Activated naive CD4-positive, alpha-beta T cell treated with anti-CD3 and anti-CD28 coated beads, Interleukin-2, amount 10 ng/mL, durations not matched to agents 7 days and 5 days (primary cell): ENCODE measurements at places on chromosomes 11 and 22.

GRCh38 chr11:14079011-14079410, 116.5 kb downstream of the SPON1 start:
- DNase-seq: no peak

DNA sequence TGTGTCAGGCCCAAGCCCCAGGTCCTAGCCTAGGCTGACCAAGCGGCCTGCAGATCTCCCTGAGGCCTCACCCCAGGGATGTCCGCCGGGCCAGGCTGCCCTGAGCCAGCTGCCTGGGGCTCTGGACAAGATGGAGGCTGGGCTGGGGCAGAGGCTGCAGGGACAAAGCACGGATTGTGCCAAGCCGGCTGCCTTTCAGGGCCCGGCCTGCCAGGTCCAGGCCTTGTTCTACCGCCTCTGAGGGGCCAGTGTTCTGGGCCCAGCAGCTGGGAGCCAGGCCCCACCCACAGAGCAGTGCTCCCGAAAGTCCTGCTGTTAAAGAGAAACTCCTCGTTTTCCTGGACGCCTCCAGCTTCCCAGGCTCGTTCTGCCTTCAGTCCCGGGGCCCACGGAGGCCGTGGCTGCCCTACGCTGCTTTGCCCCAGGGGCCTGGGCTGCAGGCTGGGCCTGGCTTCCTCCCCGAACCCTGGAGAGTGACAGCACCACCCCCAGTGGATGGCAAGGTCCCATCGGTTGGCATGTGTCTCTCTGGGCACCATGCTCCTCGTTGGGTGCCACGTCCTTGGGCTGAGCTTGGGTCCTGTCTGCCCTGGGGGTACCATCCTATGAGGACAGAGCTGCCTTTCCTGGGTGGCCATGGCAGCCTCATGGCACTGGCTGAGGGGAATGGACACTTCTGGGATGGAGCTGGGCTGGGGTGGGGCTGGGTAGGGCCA, 7.6 kb downstream of the BRSK2 start:
- DNase-seq: no peak

DNA sequence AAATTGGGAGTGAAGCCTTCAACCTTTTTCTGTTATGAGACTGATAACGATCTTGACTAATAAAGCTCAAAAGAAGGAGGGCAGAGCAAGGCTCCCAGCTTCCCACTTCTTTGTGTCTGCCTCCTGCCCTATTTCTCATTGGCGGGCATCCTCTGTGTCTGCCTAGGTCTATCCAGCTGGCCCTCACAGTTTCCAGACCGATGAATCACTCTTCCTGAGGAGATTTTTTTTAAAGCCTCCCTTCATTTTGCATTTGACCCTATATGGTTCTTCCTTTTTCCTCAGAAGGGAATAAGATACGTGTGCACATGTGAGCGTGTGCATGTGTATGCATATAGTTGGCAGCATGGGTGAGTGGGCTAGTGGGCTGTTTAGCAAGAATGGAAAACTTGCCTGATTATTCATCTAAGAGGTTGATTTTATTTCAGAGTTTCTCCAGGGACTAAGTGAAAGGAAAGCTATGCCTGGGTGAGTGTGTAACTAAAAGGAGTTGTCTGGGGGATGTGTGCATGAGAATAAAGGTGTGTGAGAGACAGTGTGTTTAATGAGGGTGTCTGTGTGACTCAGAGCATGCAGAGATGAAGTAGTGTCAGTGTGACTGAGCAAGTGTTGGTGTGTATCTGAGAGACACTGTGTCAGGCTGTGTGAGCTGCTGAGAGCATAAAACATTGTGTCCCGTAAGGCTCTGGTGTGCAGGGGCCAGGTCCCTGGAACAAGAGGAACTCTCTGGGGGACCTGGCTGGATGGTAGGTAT, 12.2 kb downstream of the PHLDB1 start:
- DNase-seq: no peak

DNA sequence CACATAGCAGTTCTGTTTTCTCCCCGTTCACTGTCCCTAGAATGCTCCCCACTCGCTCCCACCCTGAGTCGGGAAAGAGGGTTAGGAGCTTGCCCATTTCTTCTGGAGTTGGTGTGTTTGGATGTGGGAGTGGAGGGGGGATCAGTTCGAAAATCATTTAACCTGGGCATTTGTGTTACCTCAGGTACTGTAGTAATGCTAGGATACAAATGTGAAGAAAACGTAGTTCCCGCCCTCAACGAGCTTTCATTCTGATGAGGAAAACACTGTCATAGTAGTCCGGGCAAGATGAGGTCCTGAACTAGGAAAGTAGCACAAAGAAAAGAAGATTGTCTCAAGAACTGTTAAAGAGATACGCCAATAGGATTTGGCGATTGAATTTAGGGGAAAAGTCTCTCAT, 539 bp downstream of the SDHD start:
- no peak for DNase-seq

DNA sequence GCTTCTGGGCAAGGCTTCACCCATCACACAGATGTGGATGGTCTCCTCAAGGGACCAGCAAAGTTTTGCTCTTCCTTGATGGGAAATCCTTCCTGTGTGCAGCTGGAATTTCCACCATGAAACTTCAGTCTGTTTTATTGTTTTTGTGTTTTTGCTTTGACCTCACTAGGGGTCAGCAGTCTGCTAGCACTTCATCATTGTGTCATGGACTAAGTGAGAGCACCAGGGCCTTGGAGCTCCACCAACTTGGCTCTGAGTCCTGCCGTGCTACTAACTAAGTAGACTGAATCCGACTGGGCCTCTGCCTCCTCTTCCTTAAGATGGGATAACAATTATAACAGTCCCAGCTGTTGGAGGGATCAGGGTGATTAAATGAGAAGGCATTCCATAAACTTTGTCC, 305.8 kb upstream of the NCAM1 start:
- no peak for DNase-seq

DNA sequence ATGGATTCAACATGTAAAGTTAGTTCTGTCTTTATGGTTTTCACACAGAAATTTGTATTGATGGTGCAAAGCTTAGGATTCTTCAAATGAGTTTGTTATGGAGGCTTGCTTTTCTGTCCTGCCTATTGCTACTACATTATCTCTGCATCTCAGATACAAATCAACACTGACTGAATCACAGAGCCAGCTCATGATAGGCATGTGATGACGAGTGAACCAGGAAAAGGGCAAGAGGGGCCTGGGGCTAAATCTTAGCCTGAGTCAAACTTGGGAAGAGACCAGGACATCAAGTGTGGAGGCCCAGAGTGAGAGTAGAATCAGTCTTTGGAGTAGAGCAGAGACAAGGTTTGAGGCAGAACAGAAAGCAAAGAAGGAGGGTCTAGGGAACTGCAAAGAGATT, 107.1 kb upstream of the CD44 start:
- DNase-seq: no peak

DNA sequence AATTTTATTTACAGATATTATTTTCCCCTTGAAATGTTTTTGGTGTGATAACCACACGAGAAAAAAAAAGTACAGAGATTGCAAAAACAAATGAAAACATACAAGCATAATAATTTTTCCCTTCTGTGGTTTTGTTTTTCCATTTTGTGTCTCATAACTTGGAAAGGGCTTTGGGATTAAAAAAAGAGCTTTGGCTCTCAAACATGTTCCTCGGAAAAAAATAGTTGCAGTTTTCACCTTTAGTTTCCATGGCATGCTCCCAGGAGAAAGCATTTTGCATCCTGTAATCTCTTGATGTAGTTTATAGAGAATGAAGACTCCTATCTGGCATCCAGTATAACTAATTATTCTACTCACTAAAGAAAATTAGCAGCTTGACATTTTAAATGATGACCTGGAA, 362.1 kb upstream of the PDGFD start:
- no peak for DNase-seq

- no peak for DNase-seq
These were observed 601.0 kb upstream of the KIRREL3 start for GRCh38 chr11:127601578-127601977.

GRCh38 chr22:41525450-41526225, 18.6 kb downstream of the POLR3H start:
- no peak for DNase-seq

DNA sequence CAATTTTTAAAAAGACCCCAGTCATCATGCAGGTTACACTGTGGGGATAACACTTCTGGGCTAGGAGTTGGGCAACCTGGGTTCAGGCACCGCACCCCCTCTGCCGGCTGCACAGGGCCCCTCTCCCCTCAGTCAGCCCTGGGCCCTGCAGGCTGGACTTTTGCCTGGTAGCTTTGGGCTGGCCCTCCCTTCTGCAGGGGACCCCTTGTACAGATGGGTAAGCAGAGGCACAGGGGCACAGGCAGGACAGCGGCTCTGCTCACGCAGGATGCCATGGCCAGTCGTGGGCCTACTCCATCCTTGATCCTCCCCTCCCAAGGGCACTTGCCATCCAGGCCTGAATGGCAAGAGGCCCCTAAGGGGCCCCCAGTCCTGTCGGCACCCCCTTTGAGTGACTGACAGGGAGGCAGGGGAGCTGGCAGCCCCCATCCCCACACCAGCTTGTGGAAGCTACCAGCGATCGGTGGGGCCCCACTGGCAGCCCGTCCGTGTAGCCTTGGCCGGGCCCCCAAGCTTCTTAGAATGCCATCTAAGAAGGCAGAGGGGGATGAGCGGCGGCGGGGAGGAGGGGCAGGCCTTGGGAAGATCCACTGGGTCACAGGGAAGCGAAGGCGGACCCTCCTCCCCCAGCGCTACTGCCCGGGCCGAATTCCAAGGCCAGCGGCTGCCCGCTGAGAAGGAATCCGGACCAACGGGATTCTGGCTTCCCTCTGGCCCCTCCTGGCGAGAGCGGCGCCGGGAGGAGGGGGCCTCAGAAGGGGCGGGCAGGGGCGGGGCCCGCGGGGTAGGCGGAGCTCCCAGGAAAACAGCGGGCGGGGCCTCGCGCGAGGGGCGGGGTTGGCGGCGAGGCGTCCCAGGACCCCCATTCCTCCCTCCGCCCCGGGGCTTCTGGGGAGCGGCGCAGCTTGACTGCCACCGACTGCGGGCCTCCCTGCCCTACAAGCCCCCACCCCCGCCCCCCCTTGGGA, 6.8 kb upstream of the CHKA start:
- DNase-seq: no peak

- DNase-seq: no peak
These were observed 46.9 kb downstream of the SMIM38 start for GRCh38 chr11:69202511-69203221.

DNA sequence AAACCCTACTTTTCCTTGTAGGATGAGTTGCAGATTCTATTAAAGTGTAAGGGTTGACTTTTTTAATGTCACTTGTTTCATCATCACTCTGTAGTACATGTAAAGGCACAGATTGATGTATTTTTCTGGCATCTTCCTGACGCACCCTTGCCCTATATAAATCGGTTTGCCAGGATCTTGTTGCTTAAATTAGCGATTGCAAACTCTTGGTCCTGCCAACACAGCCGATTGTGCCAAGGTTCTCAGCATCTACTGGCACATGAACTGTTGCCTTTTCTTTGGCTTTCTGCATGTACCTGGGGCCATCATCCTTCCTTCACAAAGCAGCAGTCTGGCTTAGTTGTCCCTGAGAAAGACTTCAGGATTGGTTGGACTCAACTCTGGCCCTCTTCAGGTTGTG, 7.5 kb upstream of the LIN7C start:
- DNase-seq: no peak

- no peak for DNase-seq
These were observed 13.5 kb downstream of the CCDC81 start for GRCh38 chr11:86388198-86388597.

DNA sequence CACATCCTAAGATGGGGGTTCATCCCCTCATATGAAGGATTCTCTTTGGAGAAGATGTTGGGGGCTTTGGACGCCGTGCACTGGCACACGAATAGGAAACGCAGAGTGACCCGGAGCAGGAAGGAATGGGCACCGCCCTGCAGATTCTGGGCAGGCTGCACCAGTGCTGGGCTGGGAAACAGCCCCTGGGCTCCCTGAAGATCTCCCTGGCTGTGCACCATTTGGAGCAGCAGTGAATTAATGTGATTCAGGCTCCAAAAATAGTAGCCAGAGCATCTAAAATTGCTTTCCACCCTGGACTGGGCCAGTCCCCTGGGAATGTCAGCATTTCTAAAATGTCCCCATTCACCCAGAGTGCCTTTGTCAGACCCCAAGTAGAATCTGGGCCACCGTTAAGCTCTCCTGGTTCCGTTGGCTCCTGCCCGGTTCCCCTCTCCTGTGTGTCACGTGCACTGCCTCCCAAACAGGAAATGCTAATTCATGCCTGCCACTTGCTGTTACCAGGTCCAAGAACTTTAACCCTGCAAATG, 18.6 kb downstream of the IRAG1 start:
- no peak for DNase-seq

- no peak for DNase-seq
These were observed 1441.8 kb downstream of the TBC1D22A start for GRCh38 chr22:48204296-48204695.

DNA sequence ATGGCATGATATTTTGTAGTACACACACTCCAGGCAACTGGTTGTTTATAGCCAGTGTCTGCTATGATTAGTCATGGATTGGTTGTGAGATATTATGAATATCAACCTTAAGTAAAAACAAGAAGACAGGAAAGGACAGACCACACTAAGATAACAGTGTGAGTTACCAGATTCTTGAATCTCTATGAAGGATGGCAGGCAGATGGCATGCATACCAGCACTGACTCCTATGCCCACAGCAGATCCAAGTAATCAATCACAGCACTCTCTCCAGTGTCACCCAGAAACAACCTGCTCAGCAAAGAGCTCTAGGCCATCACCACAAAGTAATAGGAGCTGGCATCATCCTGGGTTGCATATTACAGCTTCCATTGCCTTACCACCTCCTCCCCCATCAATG, 116.6 kb downstream of the GALNT18 start:
- DNase-seq: no peak

DNA sequence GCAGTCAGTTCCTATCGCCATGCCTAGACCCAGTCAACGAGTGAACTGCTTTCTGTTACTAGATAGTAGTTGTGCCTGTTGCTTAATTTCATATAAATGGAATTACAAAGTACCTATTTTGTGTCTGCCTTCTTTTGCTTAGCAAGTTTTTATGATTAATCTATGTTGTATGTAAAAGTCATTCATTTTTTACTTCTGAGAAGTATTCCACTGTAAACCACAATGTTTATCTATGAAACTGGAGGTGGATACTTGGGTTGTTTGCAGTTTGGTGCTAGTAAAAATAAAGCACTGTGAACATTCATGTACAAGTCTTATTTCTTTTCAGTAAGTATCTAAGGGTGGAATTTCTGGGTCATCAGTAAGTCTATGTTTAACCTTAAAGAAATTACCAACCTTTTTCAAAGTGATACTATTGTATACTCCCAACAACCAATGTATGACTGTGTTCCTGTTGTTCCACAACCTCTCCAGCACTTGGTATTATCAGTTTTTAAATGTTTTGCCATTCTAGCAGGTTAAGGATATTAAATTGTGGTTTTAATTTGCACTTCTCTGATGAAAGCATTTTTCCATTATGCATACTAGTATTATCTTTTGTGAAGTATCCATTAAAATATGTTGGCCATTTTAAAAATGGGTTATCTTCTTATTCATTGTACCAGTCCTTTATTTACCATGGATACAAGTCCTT, 68.2 kb downstream of the DNAJC24 start:
- DNase-seq: no peak

GRCh38 chr11:126350836-126351235, 4.7 kb upstream of the ST3GAL4 start:
- no peak for DNase-seq
